ENCODE measurements at places on chromosomes 1 and 21.

GRCh38 chr1:38071312-38072256 lies 25.0 kb upstream of the POU3F1 start:
- peak; percentile 29 for DNase-seq

GRCh38 chr21:38912102-38912629 lies 106.4 kb downstream of the ETS2 start:
- DNase-seq: no peak

- DNase-seq: no peak
Observed at GRCh38 chr1:107727866-107728265, 237.1 kb downstream of the VAV3 start.

GRCh38 chr1:230458509-230458908 lies 32.4 kb upstream of the PGBD5 start:
- DNase-seq: no peak

DNA sequence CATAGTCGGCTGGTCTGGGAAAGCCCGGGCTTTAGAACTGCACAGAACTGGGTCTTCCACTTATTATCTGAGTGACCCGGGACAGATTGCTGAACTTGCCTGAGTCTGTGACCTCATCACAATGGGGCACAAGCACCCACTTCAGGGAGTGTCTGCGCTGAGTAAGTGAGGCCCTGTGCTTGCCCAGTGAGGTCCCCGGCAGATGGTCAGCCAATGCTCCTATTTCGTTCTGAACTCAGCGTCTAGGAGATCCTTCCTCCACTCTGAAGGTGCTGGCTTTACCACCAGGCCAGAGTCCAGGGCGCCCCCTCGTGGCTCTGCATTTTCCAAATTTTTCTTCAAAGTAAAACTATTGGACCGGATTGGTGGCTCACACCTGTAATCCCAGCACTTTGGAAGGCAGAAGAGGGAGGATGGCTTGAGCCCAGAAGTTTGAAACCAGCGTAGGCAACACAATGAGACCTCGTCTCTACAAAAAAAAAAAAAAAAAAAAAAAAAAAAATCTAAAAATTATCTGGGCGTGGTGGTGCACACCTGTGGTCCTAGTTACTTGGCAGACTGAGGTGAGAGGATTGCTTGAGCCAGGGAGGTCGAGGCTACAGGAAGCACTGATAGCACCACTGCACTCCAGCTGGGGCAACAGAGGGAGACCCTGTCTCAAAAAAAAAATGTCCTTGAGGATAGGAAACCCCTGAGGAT lies 61.7 kb downstream of the FCRL5 start:
- DNase-seq: no peak

DNA sequence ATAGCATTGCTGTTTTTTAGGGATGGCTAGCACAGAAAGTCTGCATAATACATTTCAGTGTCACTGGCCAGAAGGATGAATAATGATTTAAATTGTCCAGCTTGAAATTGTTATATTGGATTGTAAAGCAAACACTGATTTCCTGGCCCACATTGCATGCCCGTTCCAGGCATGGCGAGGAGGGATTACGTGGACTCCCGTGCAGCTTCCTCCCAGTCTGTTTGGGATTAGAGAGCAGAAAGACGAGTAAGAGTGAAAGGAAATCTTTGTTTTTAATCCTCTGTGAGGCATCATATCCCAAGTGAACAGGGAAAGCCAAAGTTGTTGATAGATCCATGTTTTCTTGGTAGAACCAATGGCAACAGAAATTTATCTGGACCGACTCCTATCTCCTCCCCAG lies 8.4 kb downstream of the TRIM58 start:
- DNase-seq: no peak

DNA sequence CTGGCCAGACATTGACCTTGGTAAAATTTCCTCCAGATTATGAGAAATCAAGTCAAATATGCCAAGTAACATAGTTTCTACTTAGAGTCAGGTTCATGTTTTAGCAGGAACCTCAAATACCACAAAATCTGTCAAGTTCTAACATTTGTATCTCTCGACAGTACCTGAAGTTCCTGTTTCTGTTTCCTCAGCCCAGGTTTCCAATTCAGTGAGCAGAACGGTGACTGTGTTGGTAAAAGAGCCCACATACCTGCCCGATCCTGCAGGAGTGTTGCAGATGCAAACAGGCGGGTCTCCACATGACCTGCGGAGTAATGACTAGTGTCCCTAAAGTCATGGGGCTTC lies 57.9 kb upstream of the LGALS8 start:
- DNase-seq: no peak

DNA sequence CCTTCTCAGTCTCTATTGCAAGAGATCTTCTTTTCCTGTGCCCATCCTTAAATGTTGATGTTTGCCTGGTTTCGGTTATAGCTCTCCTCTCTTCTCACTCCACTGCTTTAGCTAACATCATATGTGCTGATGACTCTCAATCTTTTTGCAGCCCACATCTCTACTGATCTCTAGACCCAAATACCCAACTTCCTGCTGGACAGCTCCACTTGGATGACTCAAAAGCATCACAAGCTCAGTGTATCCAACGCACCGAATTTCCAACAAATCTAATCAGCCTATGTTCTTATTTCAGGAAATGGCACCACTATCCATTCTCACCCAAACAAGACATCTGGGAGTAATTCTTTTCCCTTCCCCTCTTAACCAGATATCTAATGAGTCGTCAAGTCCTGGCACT lies 79.1 kb upstream of the ARTN start:
- DNase-seq: no peak

- DNase-seq: no peak
Observed at GRCh38 chr1:115052454-115053083, 22.9 kb downstream of the TSHB start.

- no peak for DNase-seq
Observed at GRCh38 chr1:199690496-199690895, 337.0 kb upstream of the NR5A2 start.

- no peak for DNase-seq
Observed at GRCh38 chr1:221435504-221435904, 306.4 kb downstream of the DUSP10 start.

- no peak for DNase-seq
Observed at GRCh38 chr1:36123356-36123755, 1.7 kb downstream of the COL8A2 start.

GRCh38 chr1:199272628-199273086 lies 633.8 kb downstream of the PTPRC start:
- DNase-seq: peak; percentile 93

- no peak for DNase-seq
Observed at GRCh38 chr1:26524181-26524580, 5.4 kb upstream of the RPS6KA1 start.

DNA sequence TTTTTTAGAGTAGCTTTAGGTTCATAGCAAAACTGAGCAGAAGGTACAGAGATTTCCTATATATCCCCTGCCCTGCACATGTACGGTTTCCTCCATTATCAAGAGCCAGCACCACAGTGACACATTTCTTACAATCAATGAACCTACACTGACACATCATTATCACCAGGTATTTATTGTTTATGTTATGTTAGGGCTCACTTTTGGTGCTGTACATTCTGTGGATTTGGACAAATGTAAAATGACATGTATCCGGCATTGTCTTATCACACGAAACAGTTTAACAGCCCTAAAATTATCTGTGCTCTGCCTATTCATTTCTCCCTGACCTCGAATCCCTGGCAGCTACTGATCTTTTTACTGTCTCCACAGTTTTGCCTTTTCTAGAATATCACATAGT lies 93.7 kb upstream of the DPH5 start:
- no peak for DNase-seq

GRCh38 chr1:162137179-162137960 lies 67.9 kb downstream of the NOS1AP start:
- no peak for DNase-seq

DNA sequence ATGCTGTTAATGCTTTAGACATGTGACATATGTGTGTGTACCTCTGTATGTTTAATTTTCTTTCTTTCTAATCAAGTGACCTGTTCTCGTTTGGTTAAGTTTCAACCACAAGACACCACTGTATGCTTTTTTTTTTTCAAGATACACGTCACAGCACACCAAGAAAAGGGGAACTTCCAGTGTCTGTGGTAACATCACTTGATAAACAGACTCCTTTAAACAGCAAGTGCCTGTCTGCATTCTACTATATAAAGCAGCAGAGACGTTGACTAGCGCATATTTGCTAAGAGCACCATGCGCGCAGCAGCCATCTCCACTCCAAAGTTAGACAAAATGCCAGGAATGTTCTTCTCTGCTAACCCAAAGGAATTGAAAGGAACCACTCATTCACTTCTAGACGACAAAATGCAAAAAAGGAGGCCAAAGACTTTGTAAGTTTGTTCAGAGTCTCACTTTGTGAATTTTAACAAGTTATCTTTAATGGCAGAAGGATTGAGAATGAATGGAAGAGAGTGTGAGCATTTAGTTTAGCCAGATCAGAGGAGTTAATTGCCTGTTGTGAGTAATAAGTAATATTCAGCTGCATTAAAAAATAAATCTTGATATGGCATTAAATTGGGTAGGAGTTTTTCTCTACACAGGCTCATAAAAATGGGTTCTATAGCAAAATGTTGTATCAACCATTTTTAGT lies at the start of gene RGS1:
Gene RGS1 (plus strand): TSS at position 275 of the 691 bp plus-strand sequence. CDS start 20 bp downstream, at position 295.
- DNase-seq: no peak

- DNase-seq: no peak
Observed at GRCh38 chr1:87100271-87100670, 185.8 kb downstream of the HS2ST1 start.

DNA sequence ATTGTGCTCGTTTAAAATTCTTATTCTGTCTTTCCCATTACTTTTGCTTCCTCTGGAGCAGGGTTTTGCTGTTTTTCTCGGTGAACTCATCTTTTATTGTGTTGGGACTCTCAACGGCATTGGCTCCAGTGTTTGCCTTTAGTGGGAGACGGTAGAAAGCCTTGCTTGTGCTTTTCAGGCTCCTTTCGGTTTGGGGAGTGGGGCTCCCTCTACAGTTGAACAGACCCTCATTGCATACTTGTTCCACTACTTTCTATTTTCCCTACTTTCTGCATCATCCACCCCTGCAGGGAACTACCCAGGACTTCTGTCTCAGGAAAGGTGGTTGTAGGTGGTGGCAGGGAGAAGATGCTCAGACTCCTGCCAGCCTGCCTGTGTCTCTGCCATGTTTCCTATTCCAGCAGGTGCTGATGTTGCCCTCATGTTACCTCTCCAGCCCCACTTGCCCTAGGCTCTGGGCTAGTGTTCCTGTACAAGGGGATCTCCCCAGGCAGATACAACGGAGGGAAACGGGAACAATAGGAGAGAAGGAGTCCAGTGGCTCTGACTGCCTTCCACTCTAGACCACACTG lies 68.5 kb upstream of the ZBTB18 start:
- no peak for DNase-seq

GRCh38 chr1:121522061-121522759 lies 337.4 kb downstream of the SRGAP2C start:
- no peak for DNase-seq

- DNase-seq: no peak
Observed at GRCh38 chr21:45334134-45334533, 46.4 kb upstream of the POFUT2 start.

DNA sequence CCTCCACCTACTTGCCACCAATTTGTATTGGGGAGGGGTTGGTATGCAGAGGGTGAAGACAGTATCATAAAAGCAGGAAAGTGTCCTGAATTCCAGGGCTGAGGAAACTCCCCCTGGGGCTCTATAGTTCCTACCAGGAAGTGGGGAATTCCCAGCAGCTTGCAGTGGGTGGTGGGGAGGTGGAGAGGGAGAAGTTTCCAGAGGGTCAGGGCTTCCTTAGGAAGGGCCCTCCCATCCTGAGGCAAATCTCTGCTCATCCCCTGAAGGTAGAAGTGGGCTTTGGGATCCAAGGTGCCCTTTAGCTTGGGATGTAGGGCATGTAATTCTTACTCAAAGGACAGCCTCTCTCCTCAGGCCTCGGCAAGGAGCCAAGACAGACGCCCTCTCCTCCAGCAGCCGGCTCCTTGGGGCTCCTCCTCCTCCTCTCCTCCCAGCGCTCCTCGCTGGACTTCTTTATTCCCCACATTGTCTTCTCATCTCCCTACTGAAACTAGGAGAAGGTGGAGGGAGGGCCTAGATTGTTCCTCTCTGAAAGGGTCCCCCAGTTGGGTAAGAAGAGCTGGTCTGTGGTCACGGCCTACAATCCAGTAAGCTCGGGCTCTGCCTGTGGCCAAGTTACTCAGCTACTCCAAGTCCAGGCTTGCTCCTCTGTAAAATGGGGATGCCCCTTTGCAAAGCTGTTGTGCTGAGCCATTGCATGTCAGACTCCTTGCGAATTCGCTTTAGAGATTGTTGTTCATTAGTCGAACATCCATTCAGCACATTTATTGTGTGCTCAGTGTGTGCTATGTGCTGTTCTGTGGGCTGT lies 17.9 kb upstream of the CSF1 start:
- no peak for DNase-seq

- no peak for DNase-seq
Observed at GRCh38 chr1:34645109-34645688, 109.6 kb upstream of the GJB5 start.

GRCh38 chr1:204506969-204507316 lies 9.3 kb upstream of the MDM4 start:
- DNase-seq: peak; percentile 79

DNA sequence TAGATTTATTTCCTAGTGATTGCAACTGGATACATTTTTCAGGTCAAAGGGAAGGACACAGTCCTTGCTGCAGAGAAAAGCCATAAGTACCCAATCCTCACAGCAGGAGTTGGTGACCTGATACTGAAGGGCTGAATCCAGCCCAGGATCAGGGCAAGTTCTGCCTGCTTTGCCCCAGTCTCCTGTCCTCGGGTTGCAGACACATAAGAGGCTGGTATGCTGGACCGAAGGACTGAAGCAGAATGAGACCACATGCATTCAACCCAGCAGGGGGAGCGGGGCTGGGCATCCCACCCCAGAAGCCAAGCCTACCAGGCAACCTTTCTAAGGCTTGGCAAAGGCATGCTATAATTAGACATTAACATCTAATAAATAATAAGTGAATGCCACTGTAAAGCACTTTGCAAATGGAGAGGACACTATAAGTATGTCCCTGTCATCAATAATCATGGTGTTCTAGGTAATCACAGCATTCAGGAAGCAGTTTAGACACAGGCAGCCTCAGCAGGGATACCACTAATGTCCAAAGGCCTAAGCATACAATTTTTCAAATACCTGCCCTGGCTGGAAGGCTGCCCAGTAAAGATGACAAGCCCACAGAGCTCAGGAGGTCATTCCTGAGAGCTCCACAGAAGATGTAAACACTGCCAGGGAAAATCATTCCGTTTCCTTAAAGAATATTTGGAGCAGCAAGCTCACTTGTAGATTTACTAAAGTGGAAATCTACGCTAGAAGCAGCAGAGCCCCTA lies 47.6 kb downstream of the KRTAP19-8 start:
- no peak for DNase-seq

- DNase-seq: no peak
Observed at GRCh38 chr21:46442938-46443337, 15.8 kb upstream of the DIP2A start.

GRCh38 chr1:172609528-172609927 lies 49.4 kb upstream of the FASLG start:
- peak; percentile 5 for DNase-seq
